WERI-Rb-1 (cell line): ENCODE measurements at places on chromosomes 2 and 18.

- DNase-seq = no peak
Measured at GRCh38 chr2:80092474-80092873, 212.1 kb downstream of the LRRTM1 start.

- no peak for DNase-seq
Measured at GRCh38 chr2:9710311-9710710, 79.5 kb upstream of the YWHAQ start.

DNA sequence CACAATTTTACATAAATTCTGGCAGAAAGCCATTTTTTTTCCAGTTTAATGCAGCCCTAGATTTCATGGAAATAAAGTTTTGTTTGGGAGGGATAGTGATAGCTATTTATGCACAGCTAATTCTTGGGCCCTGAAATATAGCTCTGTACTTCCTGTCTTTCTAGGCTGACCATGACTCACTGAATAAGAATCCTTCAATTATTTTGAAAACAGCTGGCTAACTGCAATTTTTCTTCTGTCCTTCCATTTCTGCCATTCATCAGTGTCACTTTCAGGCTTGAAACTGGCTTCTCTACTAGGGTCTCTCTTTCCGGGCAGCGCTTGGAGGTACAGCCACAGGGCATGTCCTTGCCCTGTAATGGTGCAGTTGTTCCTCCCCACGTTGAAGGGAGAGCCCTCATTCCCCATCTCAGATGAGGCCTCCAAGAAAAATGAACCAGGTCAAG, 97.1 kb upstream of the TMEM178A start:
- no peak for DNase-seq

GRCh38 chr2:226030788-226031646, 631.5 kb downstream of the NYAP2 start:
- DNase-seq = peak; percentile 80

DNA sequence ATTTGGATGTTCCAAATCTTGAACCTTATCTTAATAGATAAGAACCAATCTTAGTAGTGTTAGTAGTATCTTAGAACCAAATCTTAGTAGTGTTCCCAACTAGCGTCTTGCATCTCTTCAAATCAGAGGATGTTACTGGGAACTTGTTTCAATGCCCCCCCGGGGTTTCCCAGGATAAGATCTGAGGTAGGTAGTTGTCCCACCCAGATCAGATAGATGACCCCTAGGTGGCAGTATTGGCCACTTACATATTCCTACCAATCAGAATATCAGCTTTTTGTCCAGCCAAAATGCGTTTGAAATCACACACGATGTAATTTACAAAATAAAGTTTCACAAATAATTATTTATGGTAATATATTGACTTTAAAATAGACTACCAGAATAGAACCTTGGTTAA, 314.8 kb downstream of the MBD2 start:
- DNase-seq = peak; percentile 44

- DNase-seq = no peak
Measured at GRCh38 chr2:55946793-55947192, 23.2 kb upstream of the EFEMP1 start.

DNA sequence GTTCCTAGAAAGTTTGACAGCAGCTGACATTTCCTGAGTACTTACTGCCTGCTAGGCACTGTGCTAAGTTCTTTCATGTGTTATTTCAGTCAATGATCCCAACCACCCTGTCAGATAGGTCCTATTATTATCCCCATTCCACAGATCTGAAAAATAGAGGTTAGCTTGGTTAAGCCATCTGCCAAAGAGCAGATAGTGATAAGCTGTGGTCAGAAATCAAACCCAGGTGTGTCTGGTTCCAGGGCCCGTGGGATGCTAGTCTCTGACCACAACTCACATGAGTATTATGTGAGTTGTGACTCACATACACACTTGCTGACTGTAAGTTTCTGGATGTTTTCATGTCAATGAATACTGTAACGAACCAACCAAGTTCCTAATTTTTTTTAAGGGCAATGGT, 132.0 kb upstream of the APCDD1 start:
- no peak for DNase-seq

DNA sequence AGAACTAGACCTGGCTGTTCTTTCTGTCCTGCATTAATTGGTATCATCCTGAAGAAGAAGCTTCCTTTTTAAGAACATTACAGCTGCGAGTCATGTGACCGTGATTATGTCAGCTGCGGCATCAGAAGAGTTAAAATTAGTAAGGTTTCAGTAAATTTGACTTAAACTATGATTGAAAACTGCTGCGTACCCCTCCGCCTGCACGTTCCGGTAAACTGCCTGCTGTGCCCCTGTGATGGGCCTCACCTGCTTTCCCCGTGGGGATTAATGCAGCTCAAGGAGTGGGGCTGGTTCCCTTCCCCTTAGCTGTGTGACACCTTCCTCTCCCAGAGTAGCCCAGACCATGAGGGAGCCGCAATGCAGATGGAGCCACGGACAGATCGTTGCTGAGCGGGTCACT, 36.1 kb upstream of the MYO3B start:
- DNase-seq = peak; percentile 29

GRCh38 chr18:63773551-63773950, 1.7 kb upstream of the SERPINB7 start:
- DNase-seq = no peak
